T-helper 1 cell treated with Interleukin-12 subunit alpha and Interleukin-12 subunit beta and Interleukin-4 antibody, amounts not matched to agents 30 ng/mL and 1 ng/mL, for 36 hours (primary cell): ENCODE measurements at places on chromosomes 2 and 18. TPM values are rescaled to one million over a fixed set of nuclear protein-coding genes. Genes with fewer than 3 reads are reported as not detected.

The FSHR gene
- total RNA-seq = not detected in 2 replicates

The RAB17 gene
- not detected in 2 replicates for total RNA-seq

The ACVR1C gene
- total RNA-seq = 1.8 and 1.9 TPM in 2 replicates

The SOX11 gene
- not detected in 2 replicates for total RNA-seq

The MAP3K19 gene
- total RNA-seq = not detected in 2 replicates

The C2orf81 gene
- 3.5 and 3.9 TPM in 2 replicates for total RNA-seq

The TUBA4B gene
- 0.17 TPM in 1 of 2 replicates, not detected in the other for total RNA-seq

The RBKS gene
- total RNA-seq = 1.1 and 1.6 TPM in 2 replicates

The IL1F10 gene
- not detected in 2 replicates for total RNA-seq

The COLEC12 gene
- total RNA-seq = not detected in 2 replicates

The EFHD1 gene
- total RNA-seq = 0.86 and 1.3 TPM in 2 replicates

The CYP27A1 gene
- 0.12 and 0.17 TPM in 2 replicates for total RNA-seq

The TMEM37 gene
- total RNA-seq = not detected in 2 replicates

The SNRNP27 gene
- total RNA-seq = 53.3 and 55.1 TPM in 2 replicates

The NUP35 gene
- 17.7 and 19.1 TPM in 2 replicates for total RNA-seq

The CCL20 gene
- total RNA-seq = 0.27 TPM in 1 of 2 replicates, not detected in the other

The FIGN gene
- not detected in 2 replicates for total RNA-seq

The CCDC178 gene
- total RNA-seq = not detected in 2 replicates

The PCARE gene
- total RNA-seq = not detected in 2 replicates

The FAM136A gene
- 44.1 and 44.5 TPM in 2 replicates for total RNA-seq

The ACMSD gene
- not detected in 2 replicates for total RNA-seq

The CCDC74B gene
- 1.5 and 1.7 TPM in 2 replicates for total RNA-seq

The ALLC gene
- not detected in 2 replicates for total RNA-seq

The TXNDC2 gene
- total RNA-seq = not detected in 2 replicates

The ZBTB7C gene
- total RNA-seq = 0.81 and 0.98 TPM in 2 replicates

The SKOR2 gene
- not detected in 2 replicates for total RNA-seq

The RUFY4 gene
- 3.2 and 3.3 TPM in 2 replicates for total RNA-seq

The CREG2 gene
- total RNA-seq = 0.24 and 0.25 TPM in 2 replicates

The NFE2L2 gene
- total RNA-seq = 76.2 and 77.0 TPM in 2 replicates

The EVX2 gene
- total RNA-seq = not detected in 2 replicates

The TTR gene
- total RNA-seq = not detected in 2 replicates

The SCYGR4 gene
- total RNA-seq = not detected in 2 replicates

The SPR gene
- total RNA-seq = 0.98 and 1.6 TPM in 2 replicates

The GMPPA gene
- 54.0 and 55.0 TPM in 2 replicates for total RNA-seq

The ANKRD62 gene
- total RNA-seq = not detected in 2 replicates

The CPLX4 gene
- not detected in 2 replicates for total RNA-seq

The APCDD1 gene
- total RNA-seq = not detected in 2 replicates

The CCBE1 gene
- total RNA-seq = not detected in 2 replicates

The NTSR2 gene
- total RNA-seq = not detected in 2 replicates

The CRACDL gene
- total RNA-seq = 0.98 and 1.2 TPM in 2 replicates

The FAM124B gene
- 0.39 and 0.42 TPM in 2 replicates for total RNA-seq

The SERPINB11 gene
- total RNA-seq = not detected in 2 replicates

The STEAP3 gene
- total RNA-seq = 0.05 and 0.15 TPM in 2 replicates

The CHN1 gene
- total RNA-seq = 1.8 and 2.0 TPM in 2 replicates

The MRO gene
- not detected in 2 replicates for total RNA-seq

The LTBP1 gene
- 0.05 and 0.15 TPM in 2 replicates for total RNA-seq

The ARHGAP25 gene
- 153 and 156 TPM in 2 replicates for total RNA-seq

The TLX2 gene
- total RNA-seq = 1.2 and 1.6 TPM in 2 replicates

The IGFBP5 gene
- not detected in 2 replicates for total RNA-seq

The CHRNG gene
- not detected in 2 replicates for total RNA-seq

The FABP1 gene
- not detected in 2 replicates for total RNA-seq

The COL3A1 gene
- total RNA-seq = not detected in 2 replicates

The SERPINB2 gene
- not detected in 2 replicates for total RNA-seq

The HOXD3 gene
- total RNA-seq = not detected in 2 replicates

The IRS1 gene
- total RNA-seq = 6.3 TPM in 2 replicates
